ENCODE measurements at places on chromosomes 16 and 17. TPM values are rescaled to one million over a fixed set of nuclear protein-coding genes. Genes with fewer than 3 reads are reported as not detected.

SLC7A5 gene
- total RNA-seq: 13.5 TPM

CLEC3A gene
- not detected for total RNA-seq

OR2C1 gene
- not detected for total RNA-seq

ARL6IP1 gene
- 110 TPM for total RNA-seq

CCDC92B gene
- 0.20 TPM for total RNA-seq

TMEM238L gene
- not detected for total RNA-seq

- H3K4me3 ChIP-seq: no peak overlapping the region
- DNase-seq: no peak
- no peaks in the 10 kb centered on the region for H3K27me3 ChIP-seq
- H3K27ac ChIP-seq: no peak overlapping the region
- H3K36me3 ChIP-seq: no peaks in the 10 kb centered on the region
- H3K4me1 ChIP-seq: no peaks in the 10 kb centered on the region
These were observed 9.0 kb downstream of the C17orf99 start for GRCh38 chr17:78154903-78155811.

- H3K4me3 ChIP-seq: no peak overlapping the region
- H3K36me3 ChIP-seq: no peaks in the 10 kb centered on the region
- H3K27me3 ChIP-seq: no peaks in the 10 kb centered on the region
- DNase-seq: no peak
These were observed 55.0 kb downstream of the CNGB1 start for GRCh38 chr16:57915811-57916488.

- DNase-seq: peak; percentile 54
- peaks cover 66% of the 10 kb centered on the region for H3K4me1 ChIP-seq
- no peaks in the 10 kb centered on the region for H3K36me3 ChIP-seq
These were observed 109.2 kb downstream of the ZNF778 start for GRCh38 chr16:89326721-89327120.

GRCh38 chr16:60748366-60748765 is 1287.9 kb downstream of the CDH8 start:
- no peak overlapping the region for H3K4me3 ChIP-seq
- no peak for DNase-seq
- H3K36me3 ChIP-seq: no peaks in the 10 kb centered on the region
- no peaks in the 10 kb centered on the region for H3K4me1 ChIP-seq
- no peak overlapping the region for H3K27ac ChIP-seq

- DNase-seq: no peak
- no peaks in the 10 kb centered on the region for H3K4me1 ChIP-seq
- no peaks in the 10 kb centered on the region for H3K36me3 ChIP-seq
These were observed 556.2 kb upstream of the EEF2KMT start for GRCh38 chr16:5653789-5654188.

GRCh38 chr16:85464383-85465305 is 148.5 kb upstream of the GSE1 start:
- peaks cover 26% of the 10 kb centered on the region for H3K4me1 ChIP-seq
- H3K4me3 ChIP-seq: no peak overlapping the region
- no peaks in the 10 kb centered on the region for H3K36me3 ChIP-seq

- peak; percentile 90 for DNase-seq
- H3K4me1 ChIP-seq: peaks cover 8% of the 10 kb centered on the region
- peak overlapping the region; percentile 59 for H3K4me3 ChIP-seq
These were observed 141.0 kb upstream of the KCNJ18 start for GRCh38 chr17:21551081-21551881.

GRCh38 chr16:82943371-82943770 is 316.6 kb downstream of the CDH13 start:
- no peaks in the 10 kb centered on the region for H3K27me3 ChIP-seq
- no peak overlapping the region for H3K4me3 ChIP-seq
- H3K4me1 ChIP-seq: no peaks in the 10 kb centered on the region

DNA sequence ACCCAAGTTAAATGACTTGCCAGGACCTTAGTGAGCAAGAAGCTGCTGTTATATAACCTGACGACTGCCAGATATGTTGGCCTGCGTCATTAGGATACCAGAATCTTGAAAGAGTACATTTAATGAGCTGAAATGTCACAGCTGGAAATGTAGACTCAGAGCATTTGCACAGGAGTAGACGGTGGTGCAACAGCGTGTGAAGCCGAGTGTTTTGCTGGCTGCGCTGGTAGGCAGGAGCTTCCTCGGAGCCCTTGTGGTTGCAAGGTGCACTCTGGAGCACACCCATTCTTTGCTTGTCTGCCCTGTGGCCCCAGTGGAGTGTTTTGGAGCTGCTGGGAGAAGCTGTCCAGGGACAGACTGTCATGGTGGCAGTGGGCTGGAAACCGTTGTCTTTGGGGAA is 79.3 kb downstream of the BANP start:
- H3K36me3 ChIP-seq: peaks cover 10% of the 10 kb centered on the region
- peaks cover 2% of the 10 kb centered on the region for H3K4me1 ChIP-seq
- H3K27ac ChIP-seq: no peak overlapping the region
- no peaks in the 10 kb centered on the region for H3K27me3 ChIP-seq

DNA sequence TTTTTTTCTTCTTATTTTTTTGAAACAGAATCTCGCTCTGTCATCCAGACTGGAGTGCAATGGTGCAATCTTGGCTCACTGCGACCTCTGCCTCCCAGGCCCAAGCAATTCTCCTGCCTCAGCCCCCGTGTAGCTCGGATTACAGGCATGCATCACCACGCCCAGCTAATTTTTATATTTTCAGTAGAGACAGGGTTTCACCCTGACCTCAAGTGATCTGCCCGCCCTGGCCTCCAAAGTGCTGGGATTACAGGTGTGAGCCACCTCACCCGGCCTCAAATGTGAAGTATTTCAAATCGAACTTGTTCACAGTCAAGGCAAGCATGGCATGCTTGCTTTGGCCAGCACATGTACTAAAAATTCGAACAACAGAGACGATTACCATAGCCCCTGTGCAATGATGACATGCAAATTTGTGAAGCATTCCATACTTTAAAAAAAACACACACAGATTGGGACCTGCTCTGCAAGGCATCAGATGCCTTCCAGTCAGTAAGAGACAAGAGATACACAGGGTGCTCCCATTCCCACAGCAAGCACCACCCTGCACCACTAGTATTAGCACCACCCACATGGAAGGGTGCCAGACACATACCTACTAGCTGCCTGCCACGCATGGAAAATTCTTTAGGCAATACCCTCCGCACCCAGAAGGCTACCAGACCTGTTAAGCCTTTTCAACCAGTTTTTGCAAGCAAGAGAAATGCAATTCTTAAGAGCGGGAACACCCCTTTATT is 47.2 kb downstream of the ANKRD11 start:
- peaks cover 80% of the 10 kb centered on the region for H3K4me1 ChIP-seq
- H3K4me3 ChIP-seq: no peak overlapping the region
- no peaks in the 10 kb centered on the region for H3K27me3 ChIP-seq
- DNase-seq: no peak
- no peaks in the 10 kb centered on the region for H3K36me3 ChIP-seq

DNA sequence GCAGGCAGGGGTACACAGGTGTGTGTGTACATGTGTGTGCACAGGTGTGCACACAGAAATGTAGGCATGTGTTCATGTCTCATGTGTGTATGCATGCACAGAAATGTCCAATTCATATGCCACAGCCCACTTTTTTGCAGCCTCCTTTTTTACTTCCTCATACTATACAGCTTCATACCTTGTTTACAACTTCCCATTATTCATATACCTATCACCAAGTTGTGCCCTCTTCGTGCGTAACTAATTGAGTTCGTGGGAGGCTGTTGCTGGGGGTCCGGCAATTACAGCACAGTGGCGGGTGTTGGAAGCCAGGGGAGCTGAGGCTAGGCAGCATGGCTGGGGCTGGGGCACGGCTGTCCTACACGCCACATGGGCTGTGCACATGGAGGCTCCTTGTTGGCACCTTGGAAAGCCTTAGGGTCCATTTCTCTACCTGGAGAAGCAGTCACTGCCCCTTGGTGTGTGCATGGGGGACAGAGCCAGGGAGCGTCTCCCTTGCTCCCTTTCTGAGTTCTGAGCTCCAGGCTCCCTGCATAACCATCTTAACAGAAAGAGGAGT is 266.7 kb downstream of the ENGASE start:
- peaks cover 10% of the 10 kb centered on the region for H3K27me3 ChIP-seq
- H3K4me3 ChIP-seq: no peak overlapping the region
- H3K27ac ChIP-seq: no peak overlapping the region
- no peak for DNase-seq

GRCh38 chr17:41483991-41484826 is 3.3 kb upstream of the KRT35 start:
- H3K36me3 ChIP-seq: no peaks in the 10 kb centered on the region
- H3K4me3 ChIP-seq: no peak overlapping the region
- peaks cover 4% of the 10 kb centered on the region for H3K27me3 ChIP-seq
- H3K4me1 ChIP-seq: no peaks in the 10 kb centered on the region

GRCh38 chr16:46743232-46743719 is 4.9 kb downstream of the MYLK3 start:
- no peak overlapping the region for H3K27ac ChIP-seq
- DNase-seq: peak; percentile 55
- no peaks in the 10 kb centered on the region for H3K4me1 ChIP-seq

GRCh38 chr16:67653128-67653788 is 6.8 kb downstream of the ACD start:
- no peaks in the 10 kb centered on the region for H3K36me3 ChIP-seq
- H3K27me3 ChIP-seq: peaks cover 42% of the 10 kb centered on the region
- H3K4me3 ChIP-seq: peak overlapping the region; percentile 26
- DNase-seq: no peak
- peaks cover 6% of the 10 kb centered on the region for H3K4me1 ChIP-seq

DNA sequence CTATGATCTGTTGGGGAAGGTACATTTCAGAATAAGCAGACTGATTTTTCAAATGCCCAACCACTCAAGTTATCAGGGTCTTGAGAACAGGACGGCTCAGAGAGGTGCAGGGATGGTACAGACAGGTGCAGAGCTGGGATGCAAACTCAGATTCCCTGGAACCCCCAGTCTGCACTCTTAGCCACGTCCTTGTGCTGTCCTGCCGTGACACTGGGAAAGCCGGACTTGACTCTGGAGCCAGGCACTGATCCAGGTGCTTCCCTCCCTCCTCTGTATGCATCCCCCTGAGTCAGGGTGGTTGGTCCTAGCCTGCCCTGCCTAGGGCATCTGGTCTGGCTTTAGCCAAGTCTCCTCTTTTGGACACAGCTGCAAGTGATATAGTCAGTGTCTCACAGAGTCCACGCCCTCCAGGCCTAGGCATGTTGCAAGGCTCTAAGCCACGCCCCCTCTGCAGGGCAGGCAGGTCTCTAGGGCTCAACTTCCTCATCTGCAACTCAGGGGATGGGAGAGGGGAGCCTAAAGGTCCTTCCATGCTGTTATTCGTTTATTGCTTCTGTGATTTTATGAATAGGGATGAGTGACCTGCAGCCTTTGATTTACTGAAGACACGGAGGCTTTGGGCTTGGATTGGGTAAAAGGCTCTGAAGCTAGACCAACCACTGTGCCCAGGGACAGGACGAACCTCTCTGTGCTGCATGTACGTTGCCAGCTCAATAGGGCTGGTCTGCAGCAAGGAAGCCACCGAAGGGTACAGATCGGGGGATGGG is 97.3 kb downstream of the SDK2 start:
- peaks cover 11% of the 10 kb centered on the region for H3K27me3 ChIP-seq
- no peak overlapping the region for H3K4me3 ChIP-seq

DNA sequence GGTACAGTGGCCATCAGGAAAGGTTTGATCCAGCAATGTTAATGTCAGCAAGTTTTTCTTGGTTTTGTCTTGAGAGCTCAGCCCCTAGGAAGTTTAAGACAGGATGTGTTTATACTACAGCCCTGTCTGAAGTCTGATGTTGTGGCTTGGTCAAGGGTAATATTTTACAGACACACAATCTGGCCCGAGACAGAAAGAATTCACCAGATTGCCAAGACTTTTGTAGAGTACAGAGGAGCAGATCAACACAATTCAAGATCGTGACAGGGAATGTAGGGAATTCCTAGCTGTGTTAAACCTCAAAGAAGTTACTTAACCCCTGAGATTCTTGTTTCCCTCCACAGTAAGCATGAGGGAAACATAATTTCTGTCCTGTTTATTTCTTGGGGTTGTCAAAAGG is 63.1 kb downstream of the SHISA9 start:
- DNase-seq: no peak
- H3K27ac ChIP-seq: no peak overlapping the region
- H3K27me3 ChIP-seq: no peaks in the 10 kb centered on the region

DNA sequence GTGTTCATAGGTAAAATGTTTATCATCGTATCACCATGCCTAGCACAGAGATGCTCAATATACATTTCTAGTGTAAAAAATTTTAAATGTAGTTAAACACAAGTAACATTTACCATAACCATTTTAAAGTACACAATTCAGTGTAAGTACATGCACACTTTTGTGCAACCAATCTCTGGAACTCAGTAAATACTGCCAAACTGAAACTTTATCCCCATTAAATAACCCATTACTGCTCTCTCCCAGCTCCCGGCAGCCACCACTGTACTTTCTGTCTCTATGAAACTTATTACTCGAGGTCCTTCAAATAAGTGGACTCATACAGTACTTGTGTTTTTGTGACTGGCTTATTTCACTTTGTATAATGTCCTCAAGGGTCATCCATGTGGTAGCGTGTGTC is 29.0 kb downstream of the RMI2 start:
- no peaks in the 10 kb centered on the region for H3K27me3 ChIP-seq
- H3K27ac ChIP-seq: no peak overlapping the region
- H3K4me1 ChIP-seq: no peaks in the 10 kb centered on the region

Measured in upper lobe of right lung (tissue), 1 donor.